ENCODE measurements at places on chromosomes 12 and 14.

DNA sequence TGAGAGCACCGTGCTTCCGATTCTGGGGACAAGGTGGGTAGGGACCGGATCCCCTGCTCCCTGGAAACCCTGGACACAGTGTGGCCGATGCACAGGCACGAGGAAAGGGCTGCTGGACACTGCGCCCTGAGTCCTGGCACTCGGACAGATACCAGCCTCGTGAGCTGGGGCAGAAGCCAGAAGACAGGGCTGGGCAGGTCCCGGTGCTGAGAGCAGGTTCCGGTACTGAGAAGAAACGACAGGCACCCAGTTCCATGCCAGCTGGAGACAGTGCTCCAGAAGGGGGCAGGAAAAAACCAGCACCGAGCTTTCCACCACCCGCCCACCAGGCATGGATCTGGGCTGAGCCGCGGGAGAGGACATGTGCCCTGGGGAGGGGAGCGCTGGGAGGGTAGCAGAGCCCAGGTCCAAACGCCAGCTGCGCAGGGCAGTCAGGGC is 6.5 kb downstream of the XRCC3 start:
- no peak for DNase-seq

DNA sequence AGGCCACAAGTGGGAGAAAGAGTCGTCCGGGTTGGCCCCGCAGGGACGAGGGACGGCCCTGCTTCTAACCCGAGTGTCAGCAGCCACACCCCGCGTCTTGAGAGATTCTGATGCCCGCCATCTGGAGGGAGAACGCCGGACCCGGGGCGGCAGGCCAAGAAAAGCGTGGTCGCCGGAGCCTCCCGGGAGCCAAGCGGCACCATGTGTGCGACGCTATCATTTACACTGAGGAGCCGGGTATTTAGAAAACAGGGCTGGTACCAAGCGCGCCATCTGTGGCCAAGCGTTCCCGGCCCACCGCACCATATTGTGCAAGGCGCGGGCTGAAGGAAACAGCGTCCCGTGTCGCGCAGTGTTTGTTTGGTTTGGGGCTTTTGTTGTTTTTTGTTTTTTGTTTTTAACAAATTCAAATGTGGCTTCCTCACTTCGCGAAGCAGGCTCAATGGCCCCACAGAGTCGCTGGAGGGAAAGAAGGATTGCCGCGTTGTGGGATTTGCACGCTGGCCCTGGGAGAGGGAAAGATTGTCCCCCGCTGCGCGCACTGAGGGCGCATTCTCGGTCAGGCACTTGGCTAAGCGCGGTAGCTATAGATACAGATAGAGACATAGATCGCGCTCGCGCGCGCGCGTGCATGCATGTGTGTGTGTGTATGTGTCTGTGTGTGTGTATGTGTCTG is 153.8 kb downstream of the BCL11B start:
- peak; percentile 3 for DNase-seq

DNA sequence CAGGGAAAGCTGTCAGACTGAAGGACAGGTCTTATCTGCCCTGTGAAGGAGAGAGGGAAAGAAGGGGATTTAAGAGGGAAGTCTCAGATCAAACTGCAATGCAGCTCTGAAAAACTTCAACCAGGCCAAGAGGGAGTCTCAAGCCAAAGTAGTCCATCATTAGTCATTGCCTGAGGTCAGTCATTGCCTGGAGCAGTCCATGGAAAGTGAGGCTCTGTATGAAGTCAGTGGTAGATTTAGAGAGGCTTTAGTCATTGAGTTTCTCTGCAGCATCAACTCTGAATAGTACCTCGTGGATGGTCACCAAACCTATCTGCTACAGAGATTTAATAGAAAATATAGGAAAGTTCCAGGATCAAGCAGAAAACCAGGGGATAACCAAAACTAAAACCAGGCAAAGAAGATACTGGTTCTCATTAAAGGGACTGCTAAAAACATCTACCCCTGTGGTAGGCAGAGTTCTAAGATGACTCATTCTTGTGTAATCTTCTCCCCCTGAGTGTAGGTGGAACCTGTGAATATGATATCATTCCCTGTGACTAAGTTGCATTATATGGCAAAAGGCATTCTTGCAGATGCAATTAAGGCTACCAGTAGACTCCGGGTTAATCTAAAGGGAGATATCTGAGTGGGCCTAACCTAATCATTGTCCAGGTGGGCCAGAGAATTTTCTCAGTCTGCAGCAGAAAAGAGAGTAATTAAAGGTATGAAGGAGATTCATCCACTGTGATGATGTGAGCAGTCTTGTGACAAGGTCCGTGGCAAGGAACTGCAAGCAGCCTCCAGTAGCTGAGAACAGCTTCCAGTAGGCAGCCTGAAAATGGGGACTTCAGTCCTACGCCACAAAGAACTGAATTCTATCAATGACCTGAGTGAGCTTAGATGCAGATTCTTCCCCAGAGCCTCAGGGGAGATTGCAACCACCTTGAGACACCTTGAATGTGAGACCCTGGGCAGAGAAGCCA is 123.1 kb downstream of the GALC start:
- DNase-seq: no peak

GRCh38 chr12:30700216-30700900 is 4.7 kb upstream of the IPO8 start:
- no peak for DNase-seq

- no peak for DNase-seq
Measured at GRCh38 chr12:42382013-42382696, 56.2 kb downstream of the PPHLN1 start.

DNA sequence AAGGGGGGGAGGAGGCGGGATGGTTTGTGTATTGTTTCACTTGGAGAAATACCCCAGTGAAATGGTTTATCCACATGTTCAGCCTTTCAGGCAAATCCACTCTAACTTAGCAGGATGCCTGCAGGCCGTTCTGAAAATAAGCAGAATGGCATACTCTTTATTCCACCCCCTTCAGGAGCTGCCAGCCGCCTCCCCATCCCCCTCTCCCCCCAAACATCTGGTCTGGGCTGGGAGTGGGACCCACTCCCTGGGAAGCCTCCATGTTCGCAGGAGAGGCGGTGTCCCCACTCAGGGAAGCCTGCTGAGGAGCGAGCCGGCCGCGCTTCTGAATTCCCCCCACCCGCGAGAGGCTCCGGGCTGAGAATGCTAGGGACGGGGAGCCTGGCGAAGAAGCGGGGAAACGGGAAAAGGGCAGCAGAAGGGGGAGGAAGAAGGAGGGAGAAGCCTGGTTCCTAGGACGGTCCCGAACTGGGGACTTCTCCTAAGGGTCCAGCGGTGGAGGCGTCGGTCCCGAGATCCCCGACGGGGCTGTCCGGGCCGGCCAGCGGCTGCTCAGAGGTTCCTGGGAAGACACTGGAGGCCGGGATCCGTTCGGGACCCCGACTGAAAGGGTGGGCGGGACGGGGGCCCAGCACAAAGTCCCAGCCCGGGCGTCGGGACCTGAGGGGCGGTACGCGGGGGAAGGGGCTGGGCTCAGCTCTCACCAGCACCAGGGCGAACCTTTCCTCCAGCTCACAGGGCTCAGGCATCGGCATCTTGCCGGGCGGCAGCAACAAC is 666 bp downstream of the FMNL3 start:
- no peak for DNase-seq
